Right ventricle myocardium inferior (tissue), 1 donor: ENCODE measurements at places on chromosomes 3 and 15. TPM values are rescaled to one million over a fixed set of nuclear protein-coding genes. Genes with fewer than 3 reads are reported as not detected.

GRCh38 chr3:98786364-98787006, 23.3 kb downstream of the ST3GAL6 start:
- no peak for DNase-seq

GRCh38 chr3:153958635-153959595, 162.3 kb upstream of the ARHGEF26 start:
- no peak for DNase-seq

TMCO5A gene
- total RNA-seq, result not detected

NRG4 gene
- total RNA-seq, result not detected

C2CD4A gene
- total RNA-seq, result not detected
